HEK293T (cell line): ENCODE measurements at places on chromosomes 6 and 20.
A peak's percentile ranks its signal among the peaks of the same experiment; 100 is the strongest.

DNA sequence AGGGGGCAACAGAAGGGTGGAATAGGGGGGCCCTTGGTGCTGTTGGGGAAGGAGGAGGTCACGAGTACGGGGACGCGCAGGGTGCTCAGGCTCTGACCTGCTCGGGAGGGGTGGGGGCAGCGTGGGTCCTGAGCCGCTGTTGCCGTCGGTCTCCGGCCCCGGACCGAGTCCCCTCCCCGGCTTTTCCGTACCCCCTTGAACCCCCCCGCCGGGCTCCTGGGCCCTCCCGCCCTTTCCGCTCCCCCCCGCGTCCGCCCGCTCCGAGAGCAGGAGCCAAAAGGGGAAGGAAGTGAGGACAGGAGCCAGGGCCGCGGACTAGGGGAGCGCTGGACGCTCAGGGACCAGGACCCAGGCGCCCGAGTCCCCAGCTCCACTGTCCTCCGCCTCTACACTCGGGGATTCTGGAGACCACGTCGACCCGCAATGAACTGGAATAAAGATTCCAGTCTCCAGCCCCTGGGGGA is at the start of gene RGL2:
TSS of gene RGL2 (minus strand) at position 170 of the 464 bp plus-strand sequence. CDS start 332 bp downstream, outside the sequence.
- peak; percentile 23 for DNase-seq

DNA sequence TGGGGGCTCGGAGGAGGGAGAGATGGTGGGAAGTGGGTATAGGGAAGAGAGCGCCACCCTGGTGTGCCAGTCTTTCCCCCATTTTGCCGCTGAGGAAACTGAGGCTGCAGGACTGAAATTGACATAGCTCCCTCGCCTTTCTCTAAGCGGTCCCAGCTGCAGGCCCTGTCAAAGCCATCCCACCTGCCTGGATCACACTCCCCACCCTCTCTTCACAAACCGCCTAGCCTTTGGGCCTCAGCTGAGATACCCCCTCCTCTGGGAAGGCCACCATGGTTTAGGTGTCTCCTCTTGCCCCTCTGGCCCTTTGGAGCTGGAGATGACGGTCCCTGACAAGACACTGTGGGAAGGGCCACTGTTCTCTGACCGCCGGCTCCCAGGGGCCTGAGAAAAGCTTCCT is 16.9 kb downstream of the SRC start:
- DNase-seq: no peak

GRCh38 chr6:130796313-130796905 is 30.8 kb upstream of the SMLR1 start:
- no peak for DNase-seq

- DNase-seq: no peak
Observed at GRCh38 chr20:40902661-40903060, 126.0 kb upstream of the TOP1 start.
